Calu3 (cell line): ENCODE measurements at places on chromosomes 6 and 20. TPM values are rescaled to one million over a fixed set of nuclear protein-coding genes. Genes with fewer than 3 reads are reported as not detected.

CDH22 gene
- total RNA-seq = not detected in 2 replicates

DNA sequence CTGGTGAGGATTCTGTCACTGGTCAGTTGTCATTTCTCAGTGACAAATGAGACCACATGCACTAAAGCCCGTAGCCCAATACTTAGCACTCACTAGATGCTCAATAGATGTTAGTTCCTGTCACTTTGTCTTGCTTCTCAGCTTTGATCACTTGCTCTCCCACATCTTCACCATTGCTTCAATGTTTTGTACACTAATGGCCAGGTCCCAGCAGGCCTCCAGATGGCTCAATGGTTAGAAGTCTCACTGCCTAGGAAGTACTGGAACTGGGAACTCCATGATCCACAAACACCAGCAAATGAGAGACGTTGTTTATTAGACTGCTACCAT, 502.8 kb upstream of the JARID2 start:
- DNase-seq = no peak
- H3K36me3 ChIP-seq = peaks cover 10% of the 10 kb centered on the region
- peak overlapping the region; percentile 45 for H3K4me3 ChIP-seq
- H3K4me1 ChIP-seq = peaks cover 33% of the 10 kb centered on the region
- peak overlapping the region; percentile 99 for H3K27ac ChIP-seq

GRCh38 chr6:34288581-34288980, 39.8 kb upstream of the SMIM29 start:
- no peak overlapping the region for H3K27ac ChIP-seq
- DNase-seq = no peak
- H3K36me3 ChIP-seq = peaks cover 63% of the 10 kb centered on the region
- no peak overlapping the region for H3K4me3 ChIP-seq
- peaks cover 8% of the 10 kb centered on the region for H3K4me1 ChIP-seq
- no peaks in the 10 kb centered on the region for H3K27me3 ChIP-seq

ACSS1 gene
- 3.6 TPM in 2 replicates for total RNA-seq

OR2B6 gene
- 0.78 and 1.5 TPM in 2 replicates for total RNA-seq

IL17F gene
- total RNA-seq = not detected in 2 replicates

DNA sequence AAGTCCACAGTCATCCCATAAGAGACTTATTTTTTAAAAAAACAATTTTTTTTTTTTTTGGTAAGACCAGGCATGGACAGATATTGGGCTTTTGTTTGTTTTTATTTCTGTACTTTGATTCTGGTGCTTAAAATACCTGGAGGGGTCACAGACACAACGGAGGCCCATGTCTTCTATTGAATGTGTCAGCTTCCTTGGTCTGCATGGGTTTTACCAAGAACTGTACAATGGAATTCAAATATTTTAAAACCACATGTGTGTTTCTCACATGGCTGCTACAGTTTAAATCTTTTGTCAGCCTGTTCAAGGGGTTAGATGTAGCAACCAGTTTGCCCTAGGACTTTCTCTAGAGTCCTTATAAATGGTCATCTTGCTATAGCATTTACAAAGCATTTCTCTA, 139.8 kb downstream of the SOX4 start:
- DNase-seq = no peak
- peaks cover 64% of the 10 kb centered on the region for H3K4me1 ChIP-seq
- H3K27ac ChIP-seq = peak overlapping the region; percentile 30
- no peaks in the 10 kb centered on the region for H3K27me3 ChIP-seq
- H3K4me3 ChIP-seq = no peak overlapping the region
- H3K36me3 ChIP-seq = peaks cover 9% of the 10 kb centered on the region

SLC35B3 gene
- 11.0 and 12.7 TPM in 2 replicates for total RNA-seq

CCHCR1 gene
- 95.2 and 105 TPM in 2 replicates for total RNA-seq

GRCh38 chr6:16855460-16855859, 94.2 kb upstream of the ATXN1 start:
- H3K27ac ChIP-seq = no peak overlapping the region
- no peaks in the 10 kb centered on the region for H3K27me3 ChIP-seq
- no peak for DNase-seq
- no peaks in the 10 kb centered on the region for H3K36me3 ChIP-seq
- no peak overlapping the region for H3K4me3 ChIP-seq

DNA sequence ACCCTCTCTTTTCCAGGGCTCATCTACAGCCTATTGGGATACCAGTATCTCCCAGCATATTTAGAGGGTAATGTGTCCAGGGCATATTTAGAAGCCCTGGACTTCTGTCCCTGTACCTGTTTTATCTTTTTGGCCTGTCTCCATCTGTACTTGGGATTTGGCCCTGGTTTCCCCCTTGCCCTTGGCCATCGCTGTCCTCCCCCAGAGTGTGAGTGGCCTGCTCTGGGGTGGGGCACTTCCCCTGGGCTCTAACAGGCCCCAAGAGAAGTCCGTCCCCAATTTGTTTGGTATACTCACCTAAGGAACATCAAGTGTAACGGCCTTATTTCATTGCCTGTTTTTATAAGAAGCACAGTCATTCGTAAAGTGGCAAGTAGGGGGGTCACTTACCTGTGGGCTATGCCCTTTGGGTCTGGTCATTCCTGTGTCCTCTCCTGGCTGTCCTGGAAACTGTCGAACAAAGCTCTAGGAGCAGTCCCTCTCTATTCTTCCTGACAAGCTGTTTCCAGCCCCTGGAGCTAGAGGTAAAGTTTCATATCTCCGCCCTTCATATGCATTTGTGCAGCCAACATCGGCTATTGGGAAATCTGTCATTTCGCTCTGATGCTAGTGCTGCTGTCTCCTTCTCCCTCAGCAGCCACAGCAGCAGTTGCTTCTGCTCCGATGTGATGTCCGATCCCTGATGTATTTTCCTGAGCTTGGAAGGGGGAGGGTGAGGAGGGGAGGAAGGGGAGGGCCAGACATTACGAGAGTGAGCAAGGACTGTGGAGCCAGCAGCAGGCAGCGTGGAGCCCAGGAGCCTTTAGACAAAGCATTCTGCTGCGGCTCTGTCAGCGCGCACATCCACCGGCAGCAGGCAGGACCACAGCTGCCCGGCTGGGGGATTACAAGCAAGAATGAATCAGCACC, 83.4 kb downstream of the TCP11 start:
- no peak for DNase-seq
- H3K4me1 ChIP-seq = no peaks in the 10 kb centered on the region
- peaks cover 6% of the 10 kb centered on the region for H3K36me3 ChIP-seq
- no peak overlapping the region for H3K4me3 ChIP-seq

DNA sequence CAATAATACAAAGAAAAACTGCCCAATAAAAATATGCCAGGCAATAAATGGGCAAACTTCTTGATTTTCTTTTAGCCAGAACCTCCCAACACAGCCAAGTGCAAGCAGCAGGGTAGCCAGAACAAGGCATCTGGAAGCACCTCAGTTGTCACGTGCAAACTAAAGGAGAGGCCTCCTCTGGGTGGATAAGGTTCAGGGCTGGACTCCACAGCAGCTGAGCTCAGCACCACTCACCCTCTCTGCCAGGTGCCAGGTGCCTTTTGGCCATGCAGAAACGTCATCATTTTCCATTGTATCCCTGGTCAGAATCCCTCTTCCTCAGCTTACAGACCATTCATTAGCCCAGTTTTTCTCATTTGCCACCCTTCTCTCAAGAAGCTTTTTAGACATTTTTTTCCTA, 52.7 kb downstream of the SOD2 start:
- no peak for DNase-seq
- H3K36me3 ChIP-seq = no peaks in the 10 kb centered on the region
- peaks cover 8% of the 10 kb centered on the region for H3K4me1 ChIP-seq
- H3K4me3 ChIP-seq = no peak overlapping the region
- no peak overlapping the region for H3K27ac ChIP-seq
- no peaks in the 10 kb centered on the region for H3K27me3 ChIP-seq

DNA sequence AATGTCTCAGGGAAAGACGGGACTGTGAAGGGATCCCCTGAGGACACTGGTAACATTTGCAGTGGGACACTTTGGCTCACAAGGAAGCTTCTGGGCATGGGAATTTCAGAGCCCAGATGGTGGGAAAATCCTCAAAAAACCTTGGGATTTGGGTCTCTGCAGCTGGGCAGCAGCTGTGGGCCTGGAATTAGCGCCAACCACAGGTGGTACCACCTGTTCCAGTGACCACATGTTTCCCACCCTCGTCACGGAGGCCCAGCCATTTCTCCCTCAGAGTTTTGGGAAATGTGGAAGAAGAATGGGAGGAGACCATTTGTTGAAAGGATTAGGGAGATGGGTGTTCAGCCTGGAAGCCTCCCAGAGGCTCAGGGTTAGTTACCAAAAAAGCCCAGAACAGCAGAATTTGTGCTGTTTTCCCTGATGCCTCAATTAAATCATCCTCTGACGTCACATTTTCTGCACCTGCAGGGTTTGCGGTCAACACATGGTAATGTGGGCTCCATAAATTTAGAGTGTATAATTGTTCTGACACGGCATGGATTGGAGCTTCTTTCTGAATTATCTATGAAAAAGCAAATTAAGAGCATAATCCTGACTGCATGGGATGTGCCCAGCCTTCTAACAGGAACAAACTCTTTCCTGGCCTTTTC, 34.4 kb downstream of the EDN3 start:
- H3K4me1 ChIP-seq = no peaks in the 10 kb centered on the region
- no peaks in the 10 kb centered on the region for H3K36me3 ChIP-seq
- peaks cover 74% of the 10 kb centered on the region for H3K27me3 ChIP-seq
- no peak overlapping the region for H3K4me3 ChIP-seq

GRCh38 chr6:39686976-39687375, 38.2 kb downstream of the KIF6 start:
- no peak overlapping the region for H3K27ac ChIP-seq
- H3K36me3 ChIP-seq = no peaks in the 10 kb centered on the region
- H3K27me3 ChIP-seq = peaks cover 24% of the 10 kb centered on the region
- no peak overlapping the region for H3K4me3 ChIP-seq

GRCh38 chr6:90656325-90656724, 69.5 kb upstream of the MAP3K7 start:
- H3K27me3 ChIP-seq = peaks cover 24% of the 10 kb centered on the region
- DNase-seq = no peak
- no peak overlapping the region for H3K27ac ChIP-seq
- H3K36me3 ChIP-seq = no peaks in the 10 kb centered on the region

DNA sequence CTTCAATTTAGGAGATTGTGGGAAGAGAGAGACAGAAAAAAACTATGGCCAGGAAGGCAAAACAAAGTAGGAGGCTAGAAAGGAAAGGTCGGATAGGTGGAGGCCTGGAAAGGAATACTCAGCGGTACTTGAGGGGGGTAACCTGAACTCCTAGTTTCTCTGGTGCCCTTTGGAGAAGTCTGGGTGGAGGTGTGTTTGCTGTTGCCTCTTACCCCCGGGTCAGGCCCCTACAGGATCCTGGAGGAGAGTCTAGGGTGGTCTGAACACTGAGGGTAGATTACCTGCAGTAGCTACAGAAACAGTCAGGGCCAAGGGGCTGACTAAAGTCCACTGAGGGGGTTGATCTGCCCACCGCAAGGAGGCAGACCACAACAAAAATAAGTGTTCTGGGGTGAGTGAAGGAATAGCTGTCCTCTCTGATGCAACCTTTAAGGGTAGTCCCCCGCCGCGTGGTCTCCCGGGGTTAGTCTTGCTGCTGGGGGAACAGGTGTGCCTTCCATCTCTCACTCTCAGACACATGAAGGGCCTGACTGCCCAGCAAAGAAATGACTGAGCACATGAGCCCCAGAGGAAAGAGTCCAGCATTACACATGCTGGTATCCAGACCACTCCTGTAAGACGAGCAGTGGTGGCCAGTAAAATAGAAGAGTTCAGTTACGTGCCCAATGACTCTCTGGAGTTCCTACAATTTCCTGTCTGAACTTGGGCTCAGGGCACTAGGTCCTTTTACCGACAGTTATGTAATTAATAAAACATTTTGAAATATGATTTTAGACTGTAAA, 59.5 kb downstream of the MTHFD1L start:
- DNase-seq = no peak
- H3K36me3 ChIP-seq = peaks cover 11% of the 10 kb centered on the region
- peak overlapping the region; percentile 51 for H3K27ac ChIP-seq
- no peak overlapping the region for H3K4me3 ChIP-seq

DNA sequence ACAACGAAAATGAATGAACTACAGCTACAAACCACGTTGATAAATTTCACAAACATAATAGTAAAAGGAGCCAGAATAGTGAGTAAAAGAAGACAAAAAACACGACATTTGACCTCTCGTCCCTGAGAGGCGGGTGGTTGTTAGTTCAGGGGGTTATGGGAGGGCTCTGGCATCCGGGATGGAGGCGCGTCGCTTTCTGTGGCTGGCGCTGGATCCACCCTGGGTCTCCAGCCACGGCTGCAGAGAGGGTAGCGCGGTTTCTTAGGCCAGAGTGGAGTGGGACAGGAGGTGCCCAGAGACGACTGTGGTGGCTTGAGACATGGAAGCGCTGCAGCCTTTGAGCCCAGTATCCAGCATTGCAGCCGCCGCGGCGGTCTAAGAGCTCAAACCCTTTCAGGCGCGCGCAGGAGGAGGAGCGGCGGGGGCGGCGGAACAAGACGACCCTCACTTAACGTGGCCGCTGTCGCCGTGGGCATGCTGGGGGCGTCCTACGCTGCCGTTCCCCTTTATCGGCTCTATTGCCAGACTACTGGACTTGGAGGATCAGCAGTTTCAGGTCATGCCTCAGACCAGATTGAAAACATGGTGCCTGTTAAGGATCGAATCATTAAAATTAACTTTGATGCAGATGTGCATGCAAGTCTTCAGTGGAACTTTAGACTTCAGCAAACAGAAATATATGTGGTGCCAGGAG, 3.7 kb upstream of the ZSCAN23 start:
- no peak overlapping the region for H3K27ac ChIP-seq
- no peaks in the 10 kb centered on the region for H3K4me1 ChIP-seq
- no peak overlapping the region for H3K4me3 ChIP-seq
- no peaks in the 10 kb centered on the region for H3K27me3 ChIP-seq

DNA sequence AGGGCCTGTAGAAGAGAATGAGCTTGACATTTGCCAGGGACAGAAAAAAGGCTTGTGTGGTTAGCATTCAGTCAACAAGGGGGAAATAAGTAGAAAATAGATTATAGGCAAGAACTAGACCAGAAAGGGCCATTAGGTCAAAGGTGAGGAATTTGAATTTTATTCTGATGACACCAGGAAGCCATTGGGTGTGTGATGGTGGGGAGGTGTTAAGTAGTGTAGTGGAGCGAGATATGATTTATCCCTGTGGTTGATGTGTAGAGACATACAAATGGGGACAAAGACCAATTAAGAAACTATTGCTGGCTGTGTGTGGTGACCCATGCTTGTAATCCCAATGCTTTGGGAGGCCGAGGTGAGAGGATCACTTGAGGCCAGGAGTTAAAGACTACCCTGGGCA, 11.0 kb downstream of the DSTN start:
- DNase-seq = no peak
- H3K27ac ChIP-seq = no peak overlapping the region
- H3K27me3 ChIP-seq = no peaks in the 10 kb centered on the region
- peaks cover 9% of the 10 kb centered on the region for H3K36me3 ChIP-seq

GRCh38 chr6:161107779-161108730, 116.5 kb downstream of the MAP3K4 start:
- H3K4me1 ChIP-seq = peaks cover 20% of the 10 kb centered on the region
- no peak overlapping the region for H3K27ac ChIP-seq
- no peak overlapping the region for H3K4me3 ChIP-seq
- H3K27me3 ChIP-seq = no peaks in the 10 kb centered on the region

DNA sequence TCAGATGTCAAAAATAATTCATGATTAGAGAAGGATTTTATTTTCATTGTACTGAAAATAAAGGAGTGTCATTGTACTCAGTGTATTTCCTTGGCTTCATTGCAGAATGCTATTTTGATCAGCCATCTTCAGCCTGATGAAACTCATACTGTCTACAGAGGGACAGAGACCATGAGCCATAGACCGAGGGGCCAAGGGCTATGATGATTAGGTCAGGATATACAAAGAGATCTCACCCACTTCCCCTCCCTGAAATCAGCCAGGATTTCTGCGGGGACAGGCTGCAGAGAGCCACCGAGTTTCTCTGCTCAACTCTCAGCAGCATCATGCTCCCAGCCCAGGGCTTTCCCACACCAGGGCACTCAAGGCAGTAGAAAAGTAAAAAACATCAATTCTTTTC, 47.0 kb downstream of the ALDH8A1 start:
- no peak for DNase-seq
- H3K4me1 ChIP-seq = no peaks in the 10 kb centered on the region
- H3K4me3 ChIP-seq = no peak overlapping the region
- H3K27me3 ChIP-seq = no peaks in the 10 kb centered on the region
- H3K27ac ChIP-seq = no peak overlapping the region
